COR-L47 (cell line): ENCODE measurements at places on chromosomes 4 and X.

DNA sequence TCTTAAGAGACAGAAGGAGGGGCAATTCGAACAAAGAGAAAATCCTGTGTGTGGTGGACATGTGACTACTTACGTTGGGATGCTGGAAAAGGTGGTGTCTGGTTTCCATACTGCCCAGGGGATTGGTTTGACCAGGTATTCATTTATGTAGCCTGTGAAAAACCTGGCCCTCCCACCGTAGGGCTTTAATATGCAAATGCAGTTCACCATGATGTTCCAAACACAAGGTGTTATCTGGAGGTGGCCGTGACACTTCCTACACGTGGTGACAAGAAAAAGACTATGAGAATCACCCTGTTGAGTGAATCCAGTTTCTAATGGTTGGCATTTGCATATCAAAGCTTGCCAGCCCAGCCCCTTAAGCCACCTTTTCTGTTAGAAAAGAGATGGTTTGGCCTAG, 27.9 kb downstream of the UGT2B4 start:
- no peak for DNase-seq

- no peak for DNase-seq
Measured at GRCh38 chr4:81227138-81227537, 12.1 kb upstream of the PRKG2 start.

GRCh38 chr4:3736806-3737205, 29.4 kb upstream of the ADRA2C start:
- no peak for DNase-seq

DNA sequence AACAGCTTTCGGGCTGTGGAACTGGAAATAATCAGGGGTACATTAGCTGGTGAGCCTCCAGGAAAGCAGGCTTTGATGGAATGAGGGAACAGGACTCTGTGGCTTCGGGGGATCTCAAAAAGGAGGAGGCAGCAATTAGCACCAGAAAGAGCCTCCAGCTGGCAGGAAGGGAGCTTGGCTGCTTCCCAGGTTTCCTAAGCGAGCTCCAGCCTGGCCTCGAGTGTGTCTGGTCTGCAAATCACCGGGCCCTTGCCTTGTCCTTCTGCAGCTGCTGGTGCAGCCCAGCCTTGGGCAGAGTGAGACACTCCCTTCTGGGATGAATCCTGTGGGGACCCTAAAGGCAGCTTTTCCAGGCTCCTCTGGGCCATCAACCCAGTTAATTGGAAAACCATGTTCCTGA, 10.7 kb upstream of the PDHA1 start:
- no peak for DNase-seq

DNA sequence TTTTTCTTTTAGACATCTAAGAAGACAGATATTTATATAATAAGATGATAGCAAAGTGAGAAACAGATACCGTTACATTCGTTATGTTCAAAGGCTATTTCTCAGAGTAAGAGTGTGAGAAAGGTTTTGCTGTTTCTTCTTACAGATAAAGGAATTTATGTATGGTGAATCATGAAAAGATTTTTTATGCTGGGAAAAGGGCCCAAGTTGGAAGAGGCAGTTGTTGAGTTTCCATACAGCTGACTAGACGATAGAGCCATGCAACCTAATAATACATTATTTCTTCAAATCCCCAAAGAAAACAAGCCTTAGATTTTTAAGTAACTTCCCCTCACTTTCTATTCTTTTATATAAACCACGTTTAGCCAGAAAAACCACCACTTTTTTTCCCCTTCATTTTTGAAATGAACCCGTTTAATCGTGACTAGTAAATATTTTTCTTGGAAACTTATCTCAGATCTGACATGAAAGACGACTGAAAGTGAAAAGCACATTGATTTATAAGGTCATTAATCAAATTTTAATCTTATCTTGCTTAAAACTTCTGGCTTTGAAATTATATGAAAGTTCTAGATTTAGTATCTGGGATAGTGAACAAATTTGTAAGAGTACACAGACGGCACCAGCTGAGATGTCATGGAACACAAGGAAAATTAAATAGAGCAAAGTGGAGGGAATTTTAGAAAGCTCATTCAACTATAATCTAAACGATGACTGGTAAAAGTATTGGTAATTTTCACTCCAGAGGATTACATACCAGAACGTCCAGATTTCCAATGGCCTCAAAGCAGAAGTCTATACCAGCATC, 10.9 kb downstream of the ADH6 start:
- DNase-seq = no peak

DNA sequence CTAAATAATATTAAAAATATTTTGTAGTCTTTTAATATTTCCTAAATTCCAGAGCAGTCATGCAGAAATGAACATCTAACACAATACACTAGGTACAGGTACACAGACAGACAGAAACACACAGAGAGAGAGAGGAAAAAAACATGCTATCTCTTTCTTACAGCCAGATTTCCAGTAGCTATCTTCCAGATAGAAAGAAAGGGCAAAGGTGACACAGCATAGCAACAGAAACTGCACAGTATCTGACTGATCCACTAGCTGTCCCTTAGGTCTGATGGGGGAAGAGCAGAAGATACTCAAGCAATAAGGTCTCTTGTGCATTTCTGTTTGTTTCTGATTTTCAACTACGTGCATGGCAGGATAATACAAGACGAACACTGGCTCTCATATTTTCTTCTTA, 7.8 kb downstream of the FBXW7 start:
- no peak for DNase-seq

GRCh38 chr4:147492761-147493160, 11.9 kb downstream of the EDNRA start:
- no peak for DNase-seq

GRCh38 chr4:40121515-40121914, 64.9 kb downstream of the N4BP2 start:
- no peak for DNase-seq
